ENCODE measurements at places on chromosomes 5 and 9. TPM values are rescaled to one million over a fixed set of nuclear protein-coding genes. Genes with fewer than 3 reads are reported as not detected.
A peak's percentile ranks its signal among the peaks of the same experiment; 100 is the strongest.

GRCh38 chr9:103902263-103902662, 191.8 kb upstream of the SMC2 start:
- DNase-seq, result no peak
- H3K4me1 ChIP-seq, result no peaks in the 10 kb centered on the region
- no peaks in the 10 kb centered on the region for H3K27me3 ChIP-seq
- H3K27ac ChIP-seq, result no peak overlapping the region
- no peak overlapping the region for H3K4me3 ChIP-seq

- H3K27me3 ChIP-seq, result no peaks in the 10 kb centered on the region
- DNase-seq, result no peak
- H3K36me3 ChIP-seq, result no peaks in the 10 kb centered on the region
- H3K27ac ChIP-seq, result peak overlapping the region; percentile 79
These were observed 102.2 kb upstream of the DAB2 start for GRCh38 chr5:39526914-39527477.

DNA sequence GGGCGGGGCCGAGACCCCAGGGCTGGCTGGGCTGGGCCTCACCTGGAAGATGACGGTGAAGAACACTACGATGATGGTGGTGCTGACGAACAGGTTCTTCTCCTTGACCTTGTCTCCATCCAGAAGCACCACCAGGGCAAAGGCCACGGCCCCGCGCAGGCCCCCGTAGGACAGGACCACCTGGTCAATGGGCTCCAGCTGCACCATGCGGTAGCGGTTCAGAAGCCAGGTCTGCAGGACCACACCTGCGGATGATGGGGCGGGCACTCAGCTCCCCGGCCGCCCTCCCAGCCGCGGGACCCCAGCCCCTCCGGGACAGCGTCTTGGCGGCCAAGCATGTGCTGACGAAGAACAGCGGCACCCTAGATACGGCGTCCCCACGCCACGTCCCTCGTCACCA, 39.5 kb downstream of the EXOC3 start:
- no peaks in the 10 kb centered on the region for H3K4me1 ChIP-seq
- no peak overlapping the region for H3K27ac ChIP-seq
- H3K36me3 ChIP-seq, result no peaks in the 10 kb centered on the region
- peaks cover 7% of the 10 kb centered on the region for H3K27me3 ChIP-seq
- no peak overlapping the region for H3K4me3 ChIP-seq

DNA sequence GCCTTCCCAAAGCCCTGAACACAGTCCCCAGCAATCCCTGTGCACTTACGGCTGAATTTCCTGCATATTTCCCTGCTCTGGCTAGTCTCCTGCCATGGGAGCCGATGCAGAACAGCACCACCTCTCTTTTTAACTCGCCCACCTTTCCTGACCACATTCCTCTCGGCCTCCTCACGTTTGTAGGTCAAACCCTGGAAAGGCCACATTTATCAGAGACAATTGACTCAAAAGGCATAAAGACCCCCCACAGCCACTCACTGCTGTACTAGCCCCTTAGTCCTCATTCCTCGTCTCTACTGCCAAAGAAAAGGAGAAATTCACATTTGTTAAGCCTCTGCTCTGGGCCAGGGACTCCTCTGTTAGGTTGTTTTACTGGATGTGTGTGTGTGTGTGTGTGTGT, 43.6 kb downstream of the ENC1 start:
- no peaks in the 10 kb centered on the region for H3K27me3 ChIP-seq
- DNase-seq, result no peak
- H3K4me3 ChIP-seq, result no peak overlapping the region
- no peaks in the 10 kb centered on the region for H3K36me3 ChIP-seq
- no peak overlapping the region for H3K27ac ChIP-seq
- H3K4me1 ChIP-seq, result peaks cover 4% of the 10 kb centered on the region

GRCh38 chr5:105952875-105953274, 1717.9 kb downstream of the EFNA5 start:
- no peak overlapping the region for H3K27ac ChIP-seq
- H3K4me3 ChIP-seq, result no peak overlapping the region
- H3K36me3 ChIP-seq, result no peaks in the 10 kb centered on the region
- no peaks in the 10 kb centered on the region for H3K27me3 ChIP-seq
- DNase-seq, result peak; percentile 93
- no peaks in the 10 kb centered on the region for H3K4me1 ChIP-seq

GRCh38 chr9:2290382-2290781, 275.2 kb downstream of the SMARCA2 start:
- H3K36me3 ChIP-seq, result no peaks in the 10 kb centered on the region
- peak; percentile 39 for DNase-seq
- H3K27me3 ChIP-seq, result no peaks in the 10 kb centered on the region
- H3K4me3 ChIP-seq, result no peak overlapping the region

DNA sequence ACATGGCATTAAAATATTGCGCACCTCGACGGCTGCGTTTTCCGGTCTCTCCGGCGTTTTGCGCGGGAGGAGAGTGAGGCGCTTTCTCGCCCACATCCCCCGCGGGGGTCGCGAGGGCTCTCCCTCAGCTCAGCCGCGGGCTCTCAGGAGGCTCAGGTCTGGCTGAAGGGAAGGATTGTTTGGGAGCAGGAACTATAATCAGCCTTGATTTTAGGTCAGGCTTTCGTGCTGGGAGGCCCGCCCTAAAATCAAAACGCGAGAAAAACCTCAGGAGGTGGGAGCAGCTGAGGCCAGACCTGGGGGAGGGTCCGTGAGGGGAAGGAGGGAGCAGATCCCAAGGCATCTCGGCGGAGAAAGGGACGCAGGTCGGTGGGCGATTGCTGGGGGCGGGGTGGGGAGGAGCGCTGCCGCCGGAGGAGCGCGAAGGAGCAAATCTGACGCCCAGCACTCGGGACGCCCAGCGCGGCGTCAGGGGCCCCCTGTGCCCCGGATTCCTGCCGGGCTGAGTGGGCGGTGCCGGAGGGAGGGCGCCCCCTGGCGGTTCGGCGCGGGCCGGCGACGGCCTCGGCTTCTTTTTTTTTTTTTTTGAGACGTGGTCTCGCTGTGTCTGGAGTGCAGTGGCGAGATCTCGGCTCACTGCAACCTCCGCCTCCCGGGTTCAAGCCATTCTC, 18.7 kb upstream of the RNF130 start:
- H3K36me3 ChIP-seq, result no peaks in the 10 kb centered on the region
- H3K4me3 ChIP-seq, result peak overlapping the region; percentile 47

DNA sequence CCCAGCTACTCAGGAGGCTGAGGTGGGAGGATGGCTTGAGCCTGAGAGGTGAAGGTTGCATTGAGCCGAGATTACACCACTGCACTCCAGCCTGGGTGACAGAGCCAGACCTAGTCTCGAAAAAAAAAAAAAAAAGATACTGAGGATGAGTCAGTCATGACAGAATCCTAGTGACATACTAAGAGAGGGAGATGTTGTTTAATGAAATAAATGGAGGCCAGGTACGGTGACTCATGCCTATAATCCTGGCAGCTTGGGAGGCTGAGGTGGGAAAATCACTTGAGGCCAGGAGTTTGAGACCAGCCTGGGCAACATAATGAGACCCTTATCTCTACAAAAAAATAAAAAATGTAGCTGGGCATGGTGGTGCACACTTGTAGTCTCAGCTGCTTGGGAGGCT, 107.2 kb downstream of the ZFAND5 start:
- H3K27me3 ChIP-seq, result no peaks in the 10 kb centered on the region
- no peaks in the 10 kb centered on the region for H3K36me3 ChIP-seq
- H3K4me3 ChIP-seq, result no peak overlapping the region
- DNase-seq, result no peak
- H3K27ac ChIP-seq, result no peak overlapping the region
- H3K4me1 ChIP-seq, result no peaks in the 10 kb centered on the region

The SHISAL2B gene
- total RNA-seq, result 2.8 TPM

The GRPEL2 gene
- total RNA-seq, result 20.2 TPM

The CDH9 gene
- not detected for total RNA-seq

The SLC6A3 gene
- 0.95 TPM for total RNA-seq

The SPATA31E1 gene
- not detected for total RNA-seq

The ATP6V1G1 gene
- total RNA-seq, result 102 TPM

The PCDHB6 gene
- total RNA-seq, result 1.1 TPM

All from lung (tissue), 17 donors.